Stimulated activated CD8-positive, alpha-beta memory T cell treated with anti-CD3 and anti-CD28 coated beads, Interleukin-2, amount 100 ng/mL, for 48 hours (primary cell): ENCODE measurements at places on chromosomes 7 and 10.

DNA sequence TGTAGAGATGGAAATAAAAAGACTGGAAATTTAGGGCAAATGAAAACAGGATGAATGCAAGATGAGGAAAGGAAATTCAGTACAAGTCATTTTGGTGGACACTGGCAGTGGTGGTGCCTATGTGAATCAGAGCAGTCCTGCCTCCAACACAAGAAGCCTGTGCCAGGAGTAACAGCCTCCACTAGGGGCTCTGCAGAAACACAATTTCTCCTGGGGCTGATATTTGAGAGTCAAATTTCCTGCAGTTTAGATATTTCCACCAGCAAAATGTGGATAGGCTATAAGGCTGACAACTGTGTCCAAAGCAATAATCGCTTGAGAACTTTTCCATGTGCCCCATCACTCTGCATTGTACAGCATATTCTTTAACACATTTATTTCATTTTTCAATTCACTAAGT lies 4.7 kb upstream of the PLXDC2 start:
- no peak for DNase-seq

DNA sequence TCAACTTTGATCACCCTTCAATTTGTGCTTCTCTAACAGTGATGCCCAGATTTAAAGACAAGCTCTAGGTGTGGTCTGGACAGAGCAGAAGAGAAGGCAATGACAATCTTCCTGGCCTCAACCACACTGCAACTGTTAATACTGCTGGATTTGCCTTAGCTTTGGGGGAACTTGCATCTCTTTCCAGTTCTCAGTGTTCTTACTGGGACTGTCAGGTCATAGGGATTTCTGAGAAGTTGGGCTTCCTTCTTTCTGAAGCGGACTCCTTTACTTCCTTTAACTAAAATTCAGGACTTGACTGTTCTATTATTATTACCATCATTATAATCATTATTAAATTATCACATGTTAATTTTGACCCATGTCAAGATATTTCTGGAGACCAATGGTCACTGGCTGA lies 80.8 kb downstream of the OSBPL3 start:
- DNase-seq, result no peak

DNA sequence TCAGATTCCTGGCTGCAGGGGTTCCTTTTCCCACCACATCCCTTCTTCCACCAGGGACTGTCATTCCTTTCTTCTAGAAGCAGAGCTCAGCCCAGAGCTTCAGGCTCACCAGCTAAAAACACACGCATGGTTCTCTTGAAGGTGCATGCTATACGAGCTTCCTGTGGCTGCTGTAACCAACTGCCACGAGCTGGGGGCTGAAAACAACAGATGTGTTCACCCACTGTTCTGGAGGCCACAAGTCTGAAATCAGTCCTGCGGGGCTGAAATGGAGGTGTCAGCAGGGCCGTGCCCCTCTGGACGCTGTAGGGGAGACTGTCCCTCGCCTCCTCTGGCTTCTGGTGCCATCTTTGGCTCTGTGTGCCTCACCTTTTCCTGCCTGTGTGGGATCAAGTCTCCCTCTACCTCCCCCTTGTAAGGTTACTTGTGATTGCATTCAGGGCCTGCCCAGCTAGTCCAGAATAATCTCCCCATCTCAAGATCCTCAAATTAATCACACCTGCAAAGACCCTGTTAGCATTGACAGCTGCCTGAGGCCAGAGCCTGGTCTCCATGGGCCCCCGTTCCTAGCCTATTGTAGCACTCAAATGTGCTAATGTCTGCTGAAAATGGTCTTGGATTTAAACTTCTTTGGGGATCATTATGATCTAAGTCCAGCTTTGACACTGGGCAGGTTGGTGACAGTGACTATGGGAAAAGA lies 13.7 kb downstream of the RAB19 start:
- no peak for DNase-seq

DNA sequence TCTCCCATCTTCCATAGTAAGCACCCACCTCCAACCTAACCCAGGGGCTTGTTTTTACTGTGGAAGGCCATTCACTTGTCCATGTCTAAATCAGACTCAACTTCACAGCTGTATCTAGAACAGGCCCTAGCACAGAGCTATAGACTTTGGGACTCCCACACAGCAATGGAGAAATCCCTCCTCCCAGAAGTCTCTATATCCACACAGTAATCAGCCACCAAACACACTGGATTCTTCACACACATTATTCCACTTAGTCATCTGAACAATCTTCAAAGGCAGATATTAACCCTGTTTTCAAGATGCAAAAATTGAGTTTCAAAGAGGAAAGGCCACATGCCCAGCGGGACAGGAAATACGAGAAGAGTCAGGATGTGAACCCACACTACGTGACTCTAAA lies 81.8 kb downstream of the MALSU1 start:
- DNase-seq, result no peak

GRCh38 chr7:2893411-2893861 lies 49.3 kb upstream of the GNA12 start:
- no peak for DNase-seq
